Small intestine (tissue), 16 donors: ENCODE measurements at places on chromosomes 11 and 22. TPM values are rescaled to one million over a fixed set of nuclear protein-coding genes. Genes with fewer than 3 reads are reported as not detected.

The UBE2L3 gene
- polyA plus RNA-seq = 82.1 TPM

The GNG3 gene
- 9.0 TPM for polyA plus RNA-seq

The APOA4 gene
- polyA plus RNA-seq = 9,049 TPM

The HTR3A gene
- not detected for polyA plus RNA-seq

The WNT7B gene
- not detected for polyA plus RNA-seq

The SPI1 gene
- polyA plus RNA-seq = 3.4 TPM

The IGLL1 gene
- not detected for polyA plus RNA-seq

The GDPD4 gene
- not detected for polyA plus RNA-seq

The RFPL3 gene
- not detected for polyA plus RNA-seq

The OR52N4 gene
- not detected for polyA plus RNA-seq

The DEPDC7 gene
- polyA plus RNA-seq = 55.1 TPM

The PYGM gene
- 1.0 TPM for polyA plus RNA-seq

The SAA1 gene
- 64.0 TPM for polyA plus RNA-seq

The EXPH5 gene
- polyA plus RNA-seq = 0.94 TPM

The MAJIN gene
- polyA plus RNA-seq = 0.25 TPM

The MS4A6E gene
- not detected for polyA plus RNA-seq

The OVOL1 gene
- 16.2 TPM for polyA plus RNA-seq
